ENCODE measurements at places on chromosomes 2 and 18.

- DNase-seq = no peak
These were observed 194.0 kb downstream of the LRATD1 start for GRCh38 chr2:14826518-14826917.

DNA sequence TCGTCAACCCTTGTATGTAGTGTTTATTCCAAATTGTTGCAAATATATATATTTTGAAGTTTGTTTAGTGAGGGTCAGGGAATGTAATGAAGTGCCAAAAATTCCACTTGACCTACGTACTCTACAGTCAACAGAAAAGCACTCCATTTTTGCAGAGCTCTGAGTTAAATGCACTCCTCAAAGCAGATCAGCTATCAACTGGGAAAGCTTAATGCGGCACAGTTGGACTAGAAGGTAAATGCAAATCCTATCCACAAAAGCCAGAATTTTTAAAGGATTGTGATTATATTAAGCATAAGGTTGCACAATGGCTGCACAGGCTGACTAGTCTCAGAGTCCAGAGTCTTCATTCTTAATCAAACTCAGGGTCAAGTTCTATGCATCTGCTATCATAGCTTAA, 577.1 kb downstream of the ARHGAP15 start:
- DNase-seq = no peak

DNA sequence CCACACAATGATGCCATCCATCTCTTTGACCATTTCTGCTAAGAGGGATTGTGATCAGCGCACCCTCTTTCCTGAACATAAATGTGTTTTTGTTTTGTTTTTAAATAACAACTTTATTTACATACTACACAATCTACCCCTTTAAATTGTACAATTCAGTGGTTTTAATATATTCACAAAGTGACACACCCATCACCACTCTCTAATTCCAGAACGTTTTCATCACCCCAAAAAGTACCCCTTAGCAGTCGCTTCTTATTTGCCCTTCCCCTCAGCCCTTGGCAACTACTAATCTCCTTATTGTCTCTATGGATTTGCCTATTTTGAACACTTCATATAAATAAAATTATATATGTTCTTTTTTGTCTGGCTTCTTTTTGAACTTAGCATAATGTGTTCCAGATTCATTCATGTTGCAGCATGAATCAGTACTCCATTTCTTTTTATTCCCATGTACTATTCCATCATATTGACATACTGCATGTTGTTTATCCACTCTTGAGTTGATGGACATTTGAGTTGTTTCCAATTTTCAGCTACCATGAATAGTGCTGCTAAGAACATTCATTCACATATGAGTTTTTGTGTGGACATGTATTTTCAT, 150.9 kb upstream of the NABP1 start:
- no peak for DNase-seq

DNA sequence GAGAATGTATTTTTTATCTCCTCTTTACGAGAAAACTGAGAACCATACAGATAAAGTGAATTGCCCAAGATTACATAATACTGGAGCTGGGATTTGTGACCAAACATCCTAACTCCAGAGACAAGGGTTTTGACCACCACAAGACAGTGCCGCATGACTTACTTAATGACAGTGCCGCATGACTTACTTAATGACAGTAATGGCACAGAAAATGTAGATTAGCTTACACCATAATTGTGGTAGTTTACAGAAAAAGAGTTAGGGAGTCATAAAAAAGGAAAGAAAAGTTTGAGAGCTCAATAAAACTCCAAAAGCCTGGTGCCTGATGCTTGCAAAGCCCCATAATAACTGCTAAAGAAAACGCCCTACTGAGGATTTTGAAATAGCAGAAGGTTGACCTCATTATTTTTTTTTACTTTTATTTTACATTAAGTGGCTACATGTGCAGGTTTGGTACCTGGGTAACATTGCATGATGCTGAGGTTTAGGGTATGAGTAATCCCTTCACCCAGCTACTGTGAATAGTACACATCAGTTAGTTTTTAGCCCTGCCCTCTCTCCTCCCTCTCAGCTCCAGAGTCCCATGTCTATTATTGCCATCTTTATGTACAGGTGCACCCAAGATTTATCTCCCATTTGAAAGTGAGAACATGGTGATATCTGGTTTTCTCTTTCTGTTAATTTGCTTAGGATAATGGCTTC, 310.0 kb upstream of the UBE2E3 start:
- no peak for DNase-seq

GRCh38 chr2:130762910-130763385, 7.6 kb downstream of the AMER3 start:
- DNase-seq = no peak

DNA sequence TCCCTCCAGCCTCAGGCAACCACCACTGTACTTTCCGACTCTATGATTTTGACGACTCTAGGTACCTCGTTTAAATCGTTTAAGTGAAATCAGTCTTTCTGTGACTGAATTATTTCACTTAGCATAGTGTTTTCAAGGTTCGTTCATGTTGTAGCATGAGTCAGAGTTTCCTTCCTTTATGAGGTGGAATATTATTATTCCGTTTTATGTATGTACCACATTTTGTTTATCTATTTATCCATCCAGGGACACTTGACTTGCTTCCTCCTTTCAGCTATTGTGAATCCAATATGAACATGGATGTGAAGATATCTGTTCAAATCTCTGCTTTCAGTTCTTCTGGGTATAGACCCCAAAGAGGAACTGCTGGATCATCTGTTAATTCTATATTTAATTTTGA, 19.1 kb downstream of the IL1R2 start:
- no peak for DNase-seq

Data from A172 (cell line).